ENCODE measurements at places on chromosomes 3 and 15.

GRCh38 chr3:100836661-100837060 lies 127.4 kb downstream of the TFG start:
- no peak for DNase-seq

DNA sequence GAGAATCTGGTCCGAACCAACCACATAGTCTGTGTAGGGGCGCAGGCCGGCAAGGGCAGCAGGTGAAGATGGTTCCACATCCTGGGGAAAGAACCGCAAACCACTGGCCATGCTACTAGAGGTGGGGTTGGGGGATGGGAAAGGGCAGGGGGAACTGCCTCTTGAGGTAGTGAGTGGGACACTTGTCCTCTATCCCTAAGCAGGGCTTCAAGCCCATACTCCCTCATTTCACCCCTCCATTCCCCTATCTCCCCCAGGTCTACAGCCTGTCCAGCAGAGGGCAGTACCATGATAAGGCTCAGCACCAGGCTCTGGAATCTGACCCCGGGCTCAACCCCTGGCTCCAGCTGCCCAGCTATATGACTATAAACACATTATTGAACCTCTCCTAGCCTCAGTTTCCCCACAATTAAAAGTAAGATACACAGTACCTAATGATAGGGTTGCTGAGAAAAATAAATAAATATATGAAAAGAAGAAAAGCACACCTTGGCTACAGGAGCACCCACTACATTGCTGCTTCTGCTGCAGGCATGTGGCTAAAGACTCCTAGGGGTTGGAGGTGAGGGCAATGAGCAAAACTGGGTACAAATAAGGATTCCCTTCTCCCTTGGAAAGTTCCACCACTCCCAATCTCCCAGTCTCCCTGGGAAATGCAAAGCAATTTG lies 6.3 kb downstream of the GORASP1 start:
- DNase-seq: no peak

GRCh38 chr15:92322566-92323355 lies 70.9 kb upstream of the ST8SIA2 start:
- no peak for DNase-seq

- DNase-seq: no peak
Measured at GRCh38 chr3:47315069-47315647, 32.4 kb downstream of the KLHL18 start.

GRCh38 chr3:127065561-127066290 lies 82.8 kb downstream of the PLXNA1 start:
- DNase-seq: no peak

DNA sequence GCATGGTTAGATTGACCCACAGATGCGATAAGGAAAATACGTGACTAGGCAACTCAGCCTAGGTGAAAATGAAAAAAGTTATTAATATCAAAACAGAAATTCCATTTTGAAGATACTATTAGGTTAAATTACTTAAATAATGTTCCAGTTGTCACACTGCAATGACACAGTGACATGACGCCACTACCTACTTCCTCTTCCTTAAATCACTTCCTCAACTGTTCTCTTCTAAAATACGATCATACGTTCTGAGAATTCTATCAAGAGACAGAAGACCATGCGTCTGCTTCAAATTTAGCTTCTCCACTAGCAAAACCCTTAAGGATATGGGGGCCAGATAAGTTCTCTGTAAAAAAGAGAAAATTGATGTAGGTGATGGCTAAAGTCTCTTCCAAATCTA lies 18.2 kb downstream of the CMTM6 start:
- no peak for DNase-seq

DNA sequence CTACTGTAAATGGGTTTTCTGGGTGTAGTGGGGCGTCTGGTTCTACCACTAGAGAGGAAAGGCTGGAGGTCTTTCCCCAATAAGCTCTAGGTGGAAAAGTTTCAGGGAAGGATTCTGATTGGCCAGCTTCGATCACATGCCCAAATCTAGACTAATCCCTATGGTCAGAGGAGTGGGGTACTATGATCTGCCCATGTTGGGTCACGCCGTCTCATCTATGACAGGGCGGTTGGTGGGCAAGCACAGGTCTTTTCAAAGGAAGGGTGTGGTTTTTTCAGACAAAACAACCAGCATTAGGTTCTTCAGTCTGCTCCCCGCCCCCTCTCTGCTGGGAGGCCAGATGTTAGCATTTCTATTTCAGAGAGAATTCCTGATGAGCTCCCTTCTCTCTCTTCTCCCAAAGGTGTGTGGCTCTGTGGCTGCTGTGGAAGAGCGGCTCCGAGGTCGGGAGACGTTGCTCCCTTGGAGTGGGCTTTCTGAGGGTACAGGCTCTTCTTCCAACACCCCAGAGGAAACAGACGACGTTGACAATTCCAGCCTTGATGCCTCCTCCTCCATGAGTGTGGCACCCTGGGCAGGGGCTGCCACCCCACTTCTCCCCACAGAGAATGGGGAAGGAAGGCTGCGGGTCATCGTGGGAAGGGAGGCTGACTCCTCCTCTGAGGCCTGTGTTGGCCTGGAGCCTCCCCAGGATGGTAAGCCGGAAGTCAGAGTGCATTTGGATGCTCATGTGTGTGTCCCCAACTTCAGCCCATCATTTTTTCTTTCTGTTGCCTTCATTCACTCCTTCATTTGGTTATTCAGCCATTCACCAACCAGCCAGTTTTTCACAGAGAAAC lies 9.7 kb upstream of the TATDN2 start:
- DNase-seq: no peak

DNA sequence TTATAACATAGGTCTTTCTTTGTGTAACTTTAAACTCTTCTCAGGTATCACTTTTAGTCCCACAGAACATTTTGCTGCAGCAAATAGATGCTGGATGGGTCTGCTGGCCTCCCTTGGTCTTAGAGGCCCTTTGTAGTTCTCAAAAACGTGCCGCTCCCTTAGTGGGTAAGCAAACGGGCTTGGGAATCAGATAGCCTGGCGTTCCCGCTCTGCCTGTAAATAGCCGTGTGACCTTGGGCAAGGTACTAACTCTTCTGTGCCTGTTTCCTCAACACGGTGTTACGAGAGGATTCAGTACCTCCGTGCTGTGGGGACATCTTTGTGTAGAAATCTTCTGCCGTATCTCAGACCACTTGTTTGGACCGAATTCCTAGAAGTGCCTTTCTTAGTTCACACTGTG lies 64.4 kb downstream of the DNAJB8 start:
- no peak for DNase-seq

GRCh38 chr3:48463703-48464102 lies 17.2 kb downstream of the ATRIP start:
- DNase-seq: no peak
